Heart left ventricle (tissue), 16 donors: ENCODE measurements at places on chromosomes 13 and 19. TPM values are rescaled to one million over a fixed set of nuclear protein-coding genes. Genes with fewer than 3 reads are reported as not detected.

- H3K4me1 ChIP-seq: no peaks in the 10 kb centered on the region
- DNase-seq: no peak
- H3K27me3 ChIP-seq: no peaks in the 10 kb centered on the region
- no peaks in the 10 kb centered on the region for H3K36me3 ChIP-seq
Observed at GRCh38 chr13:29593605-29594297, 1.7 kb downstream of the SLC7A1 start.

- DNase-seq: no peak
- no peaks in the 10 kb centered on the region for H3K27me3 ChIP-seq
- H3K4me3 ChIP-seq: no peak overlapping the region
- no peaks in the 10 kb centered on the region for H3K36me3 ChIP-seq
- H3K4me1 ChIP-seq: peaks cover 12% of the 10 kb centered on the region
- H3K27ac ChIP-seq: no peak overlapping the region
Observed at GRCh38 chr19:15304140-15304705, 28.1 kb downstream of the BRD4 start.

- H3K27ac ChIP-seq: no peak overlapping the region
- DNase-seq: no peak
Observed at GRCh38 chr13:83350569-83350968, 531.7 kb downstream of the SLITRK1 start.

DNA sequence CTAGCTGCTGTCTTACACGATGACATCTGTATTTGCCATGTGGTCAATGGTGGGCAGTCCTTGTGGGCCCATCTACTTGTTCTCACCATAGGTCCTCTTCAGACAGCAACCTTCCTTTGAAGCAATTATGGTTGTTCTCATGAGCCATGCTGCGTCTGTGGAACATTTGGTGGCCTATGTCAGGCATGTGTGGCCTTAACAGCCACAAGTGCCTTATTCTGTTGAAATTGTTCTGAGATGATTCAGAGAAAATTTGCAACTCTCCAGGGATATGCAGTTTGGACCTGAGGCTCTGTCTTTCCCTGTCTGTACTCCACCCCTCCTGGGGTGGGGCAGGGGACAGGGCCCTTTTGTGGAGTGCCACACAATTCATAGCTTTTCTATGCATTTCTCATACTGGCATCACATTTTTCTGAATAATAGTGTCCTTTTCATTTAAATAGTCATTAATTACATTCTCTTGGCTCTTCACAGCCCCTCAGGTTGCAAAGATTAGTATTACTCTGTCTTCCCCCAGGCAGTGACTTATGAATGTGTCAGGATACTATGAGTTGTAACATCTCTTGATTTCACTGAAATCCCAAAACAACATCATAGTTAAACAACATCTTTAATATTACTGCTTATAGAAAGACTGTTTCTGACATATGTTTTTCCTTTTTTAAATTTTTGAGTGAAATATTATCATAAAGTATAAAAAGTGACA is 102.1 kb downstream of the ITGBL1 start:
- H3K4me3 ChIP-seq: no peak overlapping the region
- H3K4me1 ChIP-seq: no peaks in the 10 kb centered on the region
- H3K27ac ChIP-seq: no peak overlapping the region
- no peaks in the 10 kb centered on the region for H3K27me3 ChIP-seq
- DNase-seq: no peak
- no peaks in the 10 kb centered on the region for H3K36me3 ChIP-seq

The KCTD4 gene
- 0.75 TPM for total RNA-seq

The IGFL1 gene
- total RNA-seq: not detected

The DNAAF3 gene
- 2.1 TPM for total RNA-seq

The PSG2 gene
- total RNA-seq: not detected
